CD4-positive, alpha-beta T cell treated with Interferon gamma for 1 hour (primary cell): ENCODE measurements at places on chromosomes 2 and 18.

- no peak for DNase-seq
Observed at GRCh38 chr2:241701149-241701398, 765 bp upstream of the ING5 start.

- no peak for DNase-seq
Observed at GRCh38 chr2:236916181-236916580, 169.5 kb upstream of the COPS8 start.

- DNase-seq: peak; percentile 3
Observed at GRCh38 chr18:56267334-56267733, 371.1 kb downstream of the TXNL1 start.

GRCh38 chr2:236208019-236208926 is 40.1 kb upstream of the GBX2 start:
- no peak for DNase-seq

- no peak for DNase-seq
Observed at GRCh38 chr18:48533340-48534070, 5.3 kb upstream of the CTIF start.

- no peak for DNase-seq
Observed at GRCh38 chr2:102021779-102022178, 30.0 kb downstream of the IL1R2 start.
